H1 (cell line): ENCODE measurements at places on chromosomes 2 and 18. TPM values are rescaled to one million over a fixed set of nuclear protein-coding genes. Genes with fewer than 3 reads are reported as not detected.
A peak's percentile ranks its signal among the peaks of the same experiment; 100 is the strongest.

DNA sequence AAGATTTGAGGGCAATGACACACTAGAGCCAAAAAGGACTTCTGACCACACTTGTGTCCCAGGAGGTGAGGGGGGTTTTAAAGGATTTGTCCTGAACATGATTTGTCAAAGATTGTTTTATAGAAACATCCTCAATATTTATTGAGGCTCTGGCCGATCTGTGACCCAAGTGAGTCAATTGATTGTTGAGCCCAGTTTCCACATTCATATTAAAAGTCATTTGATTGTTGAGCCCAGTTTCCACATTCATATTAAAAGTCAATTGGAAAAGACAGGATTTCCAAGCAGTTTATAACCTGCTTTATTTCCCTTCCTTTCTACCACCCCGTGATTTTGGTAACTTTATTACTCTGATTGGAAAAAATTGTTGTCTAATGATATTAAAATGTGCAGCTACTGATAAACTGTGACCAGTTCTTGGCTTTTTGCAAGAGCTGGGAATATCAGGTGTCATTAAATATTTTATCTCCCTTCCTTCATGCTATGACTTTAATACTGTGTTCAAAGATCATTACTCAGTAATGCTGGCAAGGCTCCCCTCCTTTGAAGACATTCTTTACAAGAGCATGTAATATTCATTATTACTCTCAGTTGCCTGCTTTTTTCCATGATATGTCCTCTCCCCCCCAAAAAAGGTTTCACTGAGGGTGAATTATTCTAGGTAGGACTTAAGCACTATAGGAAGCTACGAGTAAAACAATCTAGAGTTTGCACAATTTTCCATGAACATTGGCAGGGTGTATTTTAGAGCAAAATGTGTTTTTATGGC is 75.3 kb downstream of the HRH4 start:
- no peak for DNase-seq

DNA sequence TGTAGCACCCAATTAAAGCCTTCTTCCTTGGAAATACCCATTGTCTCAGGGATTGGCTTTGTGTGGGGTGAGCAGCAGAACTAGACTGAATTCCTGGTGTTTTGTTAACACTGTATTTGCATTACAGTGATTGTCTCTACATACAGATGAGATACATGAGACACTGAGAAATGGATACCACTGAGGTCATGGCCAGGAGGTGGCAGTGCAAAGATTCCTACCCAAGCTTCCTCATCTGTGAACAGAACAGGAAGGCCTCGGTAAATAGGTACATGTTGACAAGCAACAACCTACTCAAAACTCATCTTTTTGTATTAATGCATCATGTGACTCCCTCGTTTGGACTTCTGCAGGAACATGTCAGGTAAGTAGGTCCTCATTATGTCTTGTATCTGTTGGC is 445.8 kb upstream of the RGPD4 start:
- no peak for DNase-seq

DNA sequence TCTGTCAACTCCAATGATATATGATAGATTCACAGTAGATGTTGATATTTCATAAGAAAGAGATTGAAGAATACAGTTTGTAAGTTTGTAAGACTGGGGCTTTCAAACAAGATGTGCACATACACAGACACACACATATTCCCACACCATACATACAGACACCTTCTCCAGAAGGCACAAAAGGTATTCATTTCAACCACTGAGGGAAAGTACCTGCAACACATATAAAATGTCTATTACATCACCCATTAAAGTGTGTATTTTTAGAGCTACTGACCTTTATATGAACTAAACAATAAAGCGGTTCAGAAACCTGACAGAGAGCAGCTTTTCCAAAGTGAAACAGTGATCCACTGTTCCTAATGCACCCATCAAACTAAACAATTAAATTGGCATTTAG is 53.3 kb downstream of the CCDC148 start:
- DNase-seq, result no peak

DNA sequence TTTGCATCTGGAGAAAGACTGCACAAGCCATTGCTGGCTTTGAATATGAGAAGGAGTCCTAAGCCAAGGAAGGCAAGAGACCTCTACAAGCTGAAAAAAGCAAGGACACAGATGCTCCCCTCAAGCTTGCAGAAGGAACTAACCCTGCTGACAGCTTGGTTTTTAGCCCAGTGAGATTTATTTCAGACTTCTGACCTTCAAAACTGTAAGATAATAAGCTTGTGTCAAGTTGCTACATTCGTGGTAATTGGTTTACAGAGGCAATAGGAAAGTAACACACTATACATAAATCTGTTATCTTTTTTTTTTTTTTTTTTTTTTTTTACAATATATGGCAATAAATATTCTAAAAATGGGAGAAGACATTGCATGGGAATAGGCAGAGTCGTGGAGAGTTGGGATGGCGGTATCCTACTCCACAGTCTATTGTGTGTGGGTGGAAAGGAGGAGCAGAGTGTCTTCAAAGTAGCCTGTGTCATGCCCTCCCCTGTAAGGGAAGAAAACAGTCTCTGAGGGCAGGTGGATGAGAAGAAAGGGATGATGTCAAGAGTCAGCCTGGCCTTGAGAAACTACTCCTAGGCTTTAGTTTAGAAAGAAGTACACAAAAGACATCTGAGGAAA is 196.9 kb downstream of the THSD7B start:
- no peak for DNase-seq

- no peak for DNase-seq
Measured at GRCh38 chr2:69196327-69197117, 183.5 kb downstream of the ANTXR1 start.

DNA sequence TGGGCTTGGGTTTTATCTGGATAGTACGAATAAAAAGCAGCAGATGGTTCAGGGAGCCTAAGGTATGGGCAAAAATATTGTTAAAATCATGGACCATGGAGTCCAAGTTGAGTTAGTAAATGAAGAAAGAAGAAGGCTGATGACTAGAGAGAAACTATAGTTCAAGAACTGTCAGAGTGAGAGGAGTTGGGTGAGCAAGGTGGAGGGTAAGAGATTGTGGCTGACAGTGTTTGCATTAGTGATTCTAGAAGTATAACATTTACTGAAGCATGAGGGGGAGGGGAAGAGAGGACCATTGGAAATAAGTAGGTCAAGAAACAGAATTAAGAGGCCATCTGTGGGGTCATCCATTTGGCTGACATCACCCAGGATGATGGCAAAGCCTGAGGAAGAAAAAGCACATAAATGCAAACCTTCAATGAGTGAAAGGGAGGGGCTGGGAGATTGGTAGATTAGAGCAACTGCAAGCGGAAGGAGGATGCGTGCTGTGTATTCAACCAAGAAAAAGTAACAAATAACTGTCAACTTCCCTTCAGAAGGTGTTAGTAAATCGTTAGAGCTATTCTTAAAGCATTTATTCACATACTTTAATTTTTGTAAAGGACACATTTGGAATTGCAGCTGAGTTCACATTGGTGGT is 392.8 kb downstream of the TSN start:
- no peak for DNase-seq

- no peak for DNase-seq
Measured at GRCh38 chr2:88123975-88124917, 3.6 kb downstream of the FABP1 start.

DNA sequence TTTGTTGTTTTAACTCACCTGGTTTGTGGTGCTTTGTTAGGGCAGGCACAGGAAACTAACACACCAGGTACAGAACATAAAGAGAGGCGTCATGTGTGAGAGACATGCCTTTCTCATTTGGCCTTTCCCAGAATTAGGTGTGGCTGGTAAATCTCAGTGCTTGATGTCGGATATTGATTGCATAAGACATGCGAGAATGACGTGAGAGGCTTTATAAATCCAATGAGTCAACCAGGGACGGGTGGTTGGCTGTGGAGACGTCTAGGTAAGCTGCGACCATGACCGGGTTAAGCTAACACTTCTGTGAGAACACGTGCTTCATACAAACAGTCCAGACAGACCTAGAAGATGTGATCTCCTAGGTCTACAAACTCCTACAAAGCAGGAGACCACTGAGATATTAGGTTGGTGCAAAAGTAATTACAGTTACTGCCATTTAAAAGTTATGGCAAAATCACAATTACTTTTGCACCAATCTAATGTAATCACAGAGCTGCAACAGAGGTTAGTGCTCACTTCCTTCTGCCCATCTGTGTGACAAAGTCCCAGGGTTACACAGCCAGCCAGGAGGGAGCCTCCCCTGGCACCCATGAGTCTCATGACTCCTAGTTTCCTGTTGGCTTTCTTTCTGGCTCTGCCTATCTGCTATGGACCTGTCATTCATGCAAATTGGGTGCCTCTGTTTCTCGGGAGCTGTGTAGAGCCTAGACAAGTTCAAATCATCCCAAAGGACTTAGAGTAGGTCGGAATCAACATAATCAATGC is 98.9 kb upstream of the ATP8B1 start:
- no peak for DNase-seq

DNA sequence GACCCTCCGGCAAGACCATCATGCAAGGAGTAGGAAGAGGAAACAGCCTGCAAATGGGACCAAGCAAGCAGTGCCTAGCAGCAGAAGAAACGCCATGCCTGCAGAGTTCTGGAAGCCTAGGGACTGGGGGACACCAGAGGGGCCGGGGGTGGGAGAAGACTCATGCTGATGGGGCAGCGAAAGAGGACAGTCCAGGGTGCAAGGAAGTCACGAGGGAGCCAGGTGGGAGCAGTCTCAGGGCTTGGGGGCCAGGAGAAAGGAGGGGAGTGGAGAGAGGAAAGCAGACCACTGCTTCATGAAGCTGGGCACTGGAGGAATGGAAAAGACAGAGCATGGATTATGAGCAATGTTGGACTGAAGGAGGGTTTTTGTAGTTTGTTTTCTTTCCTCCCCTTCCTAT is 119.4 kb upstream of the CAPN13 start:
- no peak for DNase-seq

- no peak for DNase-seq
Measured at GRCh38 chr2:139684286-139684860, 904.2 kb upstream of the NXPH2 start.

DNA sequence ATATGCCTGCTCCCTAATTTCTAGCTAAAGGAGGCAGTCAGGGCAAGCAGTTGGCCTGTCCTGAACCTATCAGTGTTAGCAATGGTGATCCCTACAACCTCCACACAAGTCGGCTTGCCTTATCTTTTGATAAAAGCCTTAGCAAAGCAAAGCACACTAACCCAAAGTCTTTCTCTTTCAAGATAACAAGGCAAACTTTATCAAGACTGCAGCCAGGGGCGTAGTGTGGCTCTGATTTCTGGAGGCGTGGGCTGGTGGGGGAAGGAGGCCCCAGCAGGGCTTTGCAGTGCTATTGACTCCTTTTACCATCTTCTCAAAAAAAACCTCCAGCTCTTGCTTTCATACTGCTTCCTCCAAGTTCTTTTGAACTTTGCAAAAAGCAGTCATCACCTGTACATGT is 40.2 kb upstream of the LAMA1 start:
- peak; percentile 30 for DNase-seq

GRCh38 chr2:137220438-137220993 is 455.2 kb downstream of the THSD7B start:
- no peak for DNase-seq

The SH3RF3 gene
- 0.42 and 0.65 TPM in 2 replicates for total RNA-seq

The SLC66A3 gene
- total RNA-seq, result 6.1 and 8.7 TPM in 2 replicates

The HOXD8 gene
- not detected in 2 replicates for total RNA-seq

The CPO gene
- 1.3 and 1.9 TPM in 2 replicates for total RNA-seq

The CHST9 gene
- 24.3 and 25.3 TPM in 2 replicates for total RNA-seq

The SKOR2 gene
- total RNA-seq, result 0.11 and 0.21 TPM in 2 replicates
